Mesothelial cell of epicardium (in vitro differentiated cells): ENCODE measurements at places on chromosomes 3 and 15. TPM values are rescaled to one million over a fixed set of nuclear protein-coding genes. Genes with fewer than 3 reads are reported as not detected.

GRCh38 chr3:43155464-43156121 lies 49.7 kb upstream of the POMGNT2 start:
- H3K36me3 ChIP-seq = no peaks in the 10 kb centered on the region
- no peak overlapping the region for H3K4me3 ChIP-seq
- peaks cover 49% of the 10 kb centered on the region for H3K27me3 ChIP-seq
- no peak for DNase-seq
- peaks cover 27% of the 10 kb centered on the region for H3K4me1 ChIP-seq

GRCh38 chr3:195885036-195885891 lies 23.1 kb downstream of the TNK2 start:
- no peak for DNase-seq
- no peaks in the 10 kb centered on the region for H3K4me1 ChIP-seq
- peaks cover 7% of the 10 kb centered on the region for H3K36me3 ChIP-seq
- H3K27ac ChIP-seq = no peak overlapping the region

DNA sequence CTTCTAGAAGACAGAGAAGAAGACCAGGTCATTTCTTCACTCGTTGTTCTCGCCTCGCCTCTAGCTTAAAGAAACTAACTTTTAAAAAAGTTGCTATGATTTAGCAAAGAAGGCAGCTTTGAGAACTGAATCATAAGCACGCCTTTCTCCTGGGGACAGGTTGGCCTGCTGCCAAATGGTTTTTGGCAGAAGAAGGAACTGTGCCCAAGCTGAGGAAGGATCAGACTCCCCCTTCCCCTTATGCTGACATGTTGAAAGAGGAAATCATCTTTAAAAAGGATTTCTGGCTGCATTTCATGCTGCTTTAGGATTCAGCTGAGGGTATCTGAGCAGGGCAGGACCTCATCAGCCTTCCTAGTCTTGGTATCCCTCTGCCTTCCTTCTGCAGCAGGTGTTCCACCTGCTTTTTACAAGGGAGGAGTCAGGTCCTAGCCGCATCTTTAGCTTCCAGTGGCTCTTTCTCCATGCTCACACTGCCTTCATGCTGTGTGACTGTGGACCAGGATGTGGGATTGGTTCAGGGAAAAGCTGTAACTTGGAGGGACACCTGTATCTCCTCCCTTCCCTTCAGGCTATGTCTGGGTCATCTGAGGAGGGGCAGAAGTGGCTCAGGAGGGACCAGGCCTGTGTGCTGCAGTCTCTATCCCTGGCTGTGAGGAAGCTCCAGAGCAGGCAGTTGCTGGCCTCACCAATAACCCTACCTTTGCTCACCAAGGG lies 34.1 kb upstream of the HACD2 start:
- H3K27ac ChIP-seq = no peak overlapping the region
- H3K27me3 ChIP-seq = no peaks in the 10 kb centered on the region
- H3K36me3 ChIP-seq = peaks cover 2% of the 10 kb centered on the region
- DNase-seq = peak; percentile 63
- peaks cover 36% of the 10 kb centered on the region for H3K4me1 ChIP-seq

The MINAR1 gene
- 2.2 to 2.6 TPM (median 2.4 TPM) in 3 replicates for total RNA-seq

GRCh38 chr15:26771168-26771567 lies 1.7 kb downstream of the GABRB3 start:
- no peak for DNase-seq
- no peaks in the 10 kb centered on the region for H3K36me3 ChIP-seq
- H3K4me1 ChIP-seq = peaks cover 10% of the 10 kb centered on the region
- H3K4me3 ChIP-seq = peak overlapping the region; percentile 71

- no peak for DNase-seq
- H3K27me3 ChIP-seq = no peaks in the 10 kb centered on the region
- no peak overlapping the region for H3K4me3 ChIP-seq
- H3K27ac ChIP-seq = peak overlapping the region; percentile 76
Observed at GRCh38 chr3:46965151-46965550, 11.4 kb downstream of the CCDC12 start.

The GOLGA8J gene
- not detected in 3 replicates for total RNA-seq

- peaks cover 52% of the 10 kb centered on the region for H3K36me3 ChIP-seq
- H3K27ac ChIP-seq = no peak overlapping the region
- H3K27me3 ChIP-seq = no peaks in the 10 kb centered on the region
Observed at GRCh38 chr15:41483115-41483514, 10.6 kb upstream of the ITPKA start.

DNA sequence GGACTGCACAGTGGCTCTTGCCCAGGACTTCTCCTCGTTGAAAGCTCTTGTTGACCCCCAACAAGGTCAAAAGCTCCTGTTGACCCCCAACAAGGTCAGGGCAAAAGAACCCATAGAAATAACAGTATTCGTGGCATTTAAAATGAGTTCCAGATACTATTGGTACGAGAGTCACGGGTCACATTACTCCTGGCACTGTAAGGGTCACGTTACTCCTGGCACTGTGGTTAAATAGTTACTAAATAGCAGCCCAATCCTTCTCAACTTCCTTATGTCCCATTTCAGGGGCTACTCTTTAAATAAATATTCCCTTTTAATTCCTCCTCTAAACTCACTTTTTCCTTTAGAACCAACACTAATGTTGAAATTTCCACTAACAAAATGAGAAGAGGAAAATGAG lies 18.2 kb upstream of the ADCY5 start:
- H3K36me3 ChIP-seq = no peaks in the 10 kb centered on the region
- H3K27ac ChIP-seq = no peak overlapping the region
- H3K27me3 ChIP-seq = peaks cover 68% of the 10 kb centered on the region
- DNase-seq = no peak
- H3K4me3 ChIP-seq = no peak overlapping the region

GRCh38 chr3:73379465-73379864 lies 245.3 kb downstream of the PDZRN3 start:
- no peaks in the 10 kb centered on the region for H3K27me3 ChIP-seq
- H3K4me1 ChIP-seq = no peaks in the 10 kb centered on the region
- no peak for DNase-seq

- H3K4me3 ChIP-seq = no peak overlapping the region
- no peaks in the 10 kb centered on the region for H3K27me3 ChIP-seq
- no peaks in the 10 kb centered on the region for H3K4me1 ChIP-seq
- peaks cover 2% of the 10 kb centered on the region for H3K36me3 ChIP-seq
Observed at GRCh38 chr3:104273046-104273649, 1093.6 kb upstream of the ALCAM start.

- DNase-seq = no peak
- H3K27ac ChIP-seq = no peak overlapping the region
- no peak overlapping the region for H3K4me3 ChIP-seq
- no peaks in the 10 kb centered on the region for H3K27me3 ChIP-seq
Observed at GRCh38 chr3:71629711-71630110, 46.2 kb upstream of the FOXP1 start.

GRCh38 chr3:141738891-141739363 lies 829 bp downstream of the RNF7 start:
- peak overlapping the region; percentile 98 for H3K4me3 ChIP-seq
- H3K36me3 ChIP-seq = no peaks in the 10 kb centered on the region
- no peak for DNase-seq
- peak overlapping the region; percentile 99 for H3K27ac ChIP-seq
